Vagina (tissue), 2 donors: ENCODE measurements at places on chromosomes 6 and 20.

DNA sequence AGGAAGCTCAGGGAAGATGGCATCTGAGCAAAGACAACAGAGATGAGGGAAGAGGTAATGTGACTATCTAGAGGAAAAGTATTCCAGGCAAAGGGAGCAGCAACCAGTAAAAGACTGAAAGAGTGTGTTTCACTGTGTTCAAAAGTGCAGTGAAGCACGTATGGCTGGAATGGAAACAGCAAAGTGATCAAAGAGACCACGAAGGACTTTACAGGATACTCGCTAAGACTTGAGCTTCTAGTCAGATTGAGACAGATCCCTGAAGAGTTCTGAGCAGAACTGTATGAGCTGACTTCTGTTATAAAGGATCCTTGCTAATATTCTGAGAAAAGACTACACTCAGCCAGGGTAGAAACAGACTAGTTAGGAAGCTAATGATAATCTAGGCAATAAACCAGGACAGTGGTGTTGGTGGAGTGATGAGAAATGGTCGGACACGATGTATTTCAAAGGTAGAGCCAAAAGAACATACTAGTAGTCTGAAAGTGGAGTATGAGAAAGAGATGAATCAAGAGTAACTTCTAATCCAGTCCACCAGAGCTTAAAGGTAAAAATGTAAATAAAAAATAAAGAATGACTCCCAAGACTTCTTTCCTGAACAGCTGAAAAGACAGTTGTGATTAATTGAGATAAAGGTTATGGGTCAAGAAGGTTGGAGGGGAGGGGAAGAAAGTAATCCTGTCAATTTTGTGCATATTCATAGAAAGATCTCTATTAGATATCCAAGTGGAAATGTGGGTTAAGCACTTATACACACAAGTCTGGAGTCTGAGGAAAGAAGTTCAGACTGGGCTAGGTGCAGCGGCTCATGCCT is 14.2 kb downstream of the SEC63 start:
- no peak for DNase-seq

GRCh38 chr6:25472306-25472705 is 179.7 kb upstream of the SCGN start:
- DNase-seq: no peak

GRCh38 chr6:145600299-145600698 is 135.0 kb downstream of the EPM2A start:
- DNase-seq: no peak

- no peak for DNase-seq
These were observed 158.9 kb upstream of the GGTLC1 start for GRCh38 chr20:24147479-24147878.

GRCh38 chr6:167647306-167647705 is 179.4 kb upstream of the AFDN start:
- no peak for DNase-seq

GRCh38 chr20:52034581-52034980 is 157.0 kb downstream of the ZFP64 start:
- DNase-seq: no peak

GRCh38 chr6:18209539-18210197 is 54.4 kb downstream of the KDM1B start:
- no peak for DNase-seq

GRCh38 chr6:14750059-14750661 is 495.7 kb upstream of the JARID2 start:
- no peak for DNase-seq

- DNase-seq: no peak
These were observed 24.7 kb downstream of the TRAF3IP2 start for GRCh38 chr6:111580826-111581505.

DNA sequence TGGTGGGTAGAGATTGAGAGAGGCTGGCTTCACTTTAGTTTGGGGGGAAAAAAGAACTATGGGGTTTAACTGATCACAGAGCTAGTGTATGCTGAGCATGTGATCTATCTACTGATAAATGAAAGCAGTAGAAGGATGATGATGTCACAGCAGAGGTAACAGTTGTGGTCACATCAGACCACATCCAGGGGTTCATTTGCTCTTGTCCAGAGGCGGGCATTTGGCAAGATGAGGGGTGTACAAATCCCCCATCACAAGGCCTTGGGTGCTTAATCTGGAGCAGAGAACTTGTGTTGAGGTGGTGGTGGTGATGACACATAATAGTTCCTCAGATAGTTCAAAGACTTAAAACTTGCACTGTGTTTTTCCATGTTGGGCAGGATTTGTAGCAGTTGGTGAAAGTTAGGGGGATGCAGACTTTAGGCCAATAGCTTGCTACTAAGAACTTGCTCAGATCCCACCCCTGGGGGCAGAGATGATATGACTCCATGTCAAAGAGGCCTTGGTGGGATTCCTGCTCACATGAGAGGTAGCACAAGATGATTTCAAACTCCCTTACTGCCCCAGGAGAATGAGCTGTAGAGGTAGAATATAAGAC is 63.4 kb downstream of the PRDM1 start:
- DNase-seq: no peak

- DNase-seq: no peak
These were observed 56.8 kb downstream of the TFAP2C start for GRCh38 chr20:56685879-56686278.

DNA sequence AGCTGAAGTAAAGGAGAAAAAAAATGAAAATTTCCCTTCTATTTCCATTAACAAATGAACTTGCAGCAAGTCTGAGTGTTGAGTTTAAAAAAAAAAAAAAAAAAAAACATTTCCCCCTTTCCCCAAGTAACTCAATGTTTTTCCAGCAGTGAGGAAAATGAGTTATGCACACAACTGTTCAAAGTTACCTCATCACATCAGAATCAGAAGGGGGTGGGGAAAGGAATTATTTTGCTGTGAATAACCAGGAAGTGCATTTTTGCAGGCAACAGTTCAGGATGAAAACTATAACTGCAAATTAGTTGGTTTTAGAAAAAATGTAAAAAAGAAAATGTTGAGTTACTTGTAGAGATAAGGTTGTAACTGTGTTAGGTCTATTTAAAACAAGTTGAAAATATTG is 568.9 kb upstream of the CITED2 start:
- no peak for DNase-seq

- no peak for DNase-seq
These were observed 222.0 kb downstream of the KHDC1L start for GRCh38 chr6:73003302-73003701.

DNA sequence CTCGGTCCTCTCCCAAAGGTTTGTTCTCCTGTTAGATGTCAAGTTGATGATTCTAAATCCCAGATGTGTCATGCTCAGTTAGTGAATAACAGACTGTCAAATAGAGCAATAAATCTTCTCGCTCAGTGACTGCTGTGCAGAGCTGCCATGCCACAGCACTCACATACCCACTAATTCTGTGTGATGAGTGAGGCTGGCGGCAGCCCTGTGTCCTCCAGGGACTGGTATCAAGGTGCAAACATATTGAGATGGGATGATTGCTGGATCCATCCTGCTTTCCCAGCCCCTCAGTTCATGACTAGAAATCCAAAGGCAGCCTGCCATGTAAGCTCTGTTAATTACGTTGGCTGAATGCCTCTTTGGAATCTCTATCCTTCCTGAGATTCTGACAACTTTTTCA is 103.9 kb downstream of the OLIG3 start:
- no peak for DNase-seq

DNA sequence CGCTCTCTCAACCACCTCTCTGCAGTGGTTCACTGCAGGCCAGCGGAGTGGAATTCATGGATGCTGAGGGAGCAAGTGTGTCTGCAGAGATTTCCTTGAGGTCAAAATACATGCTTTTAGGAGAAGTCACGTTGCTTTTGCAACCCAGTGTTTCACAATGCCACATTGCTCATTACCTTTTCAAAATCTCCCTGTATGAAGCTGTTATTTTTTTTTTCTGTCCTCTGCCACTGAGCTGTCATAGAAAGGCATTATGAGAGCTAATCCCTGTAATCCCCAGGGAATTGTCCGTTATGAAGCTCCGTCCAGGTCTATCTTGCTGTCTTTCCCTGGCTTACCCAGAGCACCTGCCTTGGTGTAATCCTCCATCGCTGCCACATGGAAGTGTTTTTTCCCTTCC is 60.5 kb upstream of the SLC22A23 start:
- DNase-seq: no peak

GRCh38 chr6:89217299-89217910 is at the start of gene GABRR1:
GABRR1 (minus strand) TSS chr6:89217358; CDS start chr6:89217322, 36 bp downstream.
- DNase-seq: no peak

DNA sequence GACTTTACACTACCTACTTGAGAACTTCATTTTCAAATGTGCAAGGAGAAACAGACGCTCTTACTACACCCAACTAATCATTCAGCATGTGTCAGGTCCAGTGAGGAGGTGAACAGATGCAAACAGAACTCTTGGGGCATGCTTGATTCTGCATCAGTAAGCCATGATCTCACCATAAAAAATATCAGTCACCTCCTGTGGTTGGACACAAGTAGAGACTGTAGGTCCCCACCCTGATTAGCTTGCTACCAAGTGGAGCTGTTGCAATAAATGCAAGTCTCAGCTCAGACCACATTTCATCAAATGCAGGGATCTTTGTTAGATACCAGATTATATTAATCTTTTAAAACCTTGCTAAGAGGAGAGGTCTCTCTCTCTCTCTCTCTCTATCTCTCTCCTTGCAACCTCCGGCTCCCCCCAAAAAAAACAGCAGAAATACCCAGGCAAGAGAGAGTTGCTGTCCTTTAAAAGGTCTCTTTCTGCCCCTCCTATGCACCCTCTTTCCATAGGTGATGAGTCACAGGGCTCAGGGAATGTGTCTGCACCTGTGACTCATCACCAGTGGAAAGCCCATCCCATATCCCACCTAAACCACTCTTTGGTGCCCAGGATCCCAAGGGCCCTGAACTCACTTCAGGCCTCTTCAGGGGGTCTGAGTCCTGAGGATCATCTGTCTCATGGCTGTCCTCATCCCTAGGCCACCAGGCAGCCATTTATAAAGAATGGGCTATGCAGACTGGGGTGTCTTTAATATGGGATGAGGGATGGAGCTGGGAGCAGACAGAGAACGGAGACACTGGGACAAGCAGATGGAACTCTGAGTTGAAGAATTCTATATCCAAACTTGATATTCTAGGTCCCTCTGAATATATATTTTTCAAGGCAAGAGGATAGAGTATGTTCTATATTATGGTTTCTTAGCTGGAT is 154.5 kb downstream of the QRSL1 start:
- DNase-seq: no peak

- no peak for DNase-seq
These were observed 19.5 kb upstream of the NFATC2 start for GRCh38 chr20:51562027-51562331.

DNA sequence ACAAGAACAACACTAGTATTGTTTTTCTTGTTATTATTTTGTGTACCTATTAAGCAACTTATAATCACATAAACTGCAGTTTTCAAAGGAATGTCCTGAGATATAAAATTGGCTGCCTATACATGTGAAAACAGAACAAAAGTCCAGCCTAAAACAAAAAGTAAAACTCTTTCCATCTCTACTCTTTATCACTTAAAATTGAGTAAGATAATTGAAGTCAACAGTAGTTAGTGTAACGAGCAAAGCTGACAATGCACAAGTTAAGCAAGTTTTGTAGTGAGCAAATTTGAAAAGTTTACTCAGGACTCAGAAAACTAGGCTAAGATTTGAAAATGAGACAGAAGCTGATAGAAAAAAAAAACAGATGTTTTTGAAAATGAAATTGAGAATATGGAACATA is 941.4 kb upstream of the MAN1A1 start:
- DNase-seq: no peak

DNA sequence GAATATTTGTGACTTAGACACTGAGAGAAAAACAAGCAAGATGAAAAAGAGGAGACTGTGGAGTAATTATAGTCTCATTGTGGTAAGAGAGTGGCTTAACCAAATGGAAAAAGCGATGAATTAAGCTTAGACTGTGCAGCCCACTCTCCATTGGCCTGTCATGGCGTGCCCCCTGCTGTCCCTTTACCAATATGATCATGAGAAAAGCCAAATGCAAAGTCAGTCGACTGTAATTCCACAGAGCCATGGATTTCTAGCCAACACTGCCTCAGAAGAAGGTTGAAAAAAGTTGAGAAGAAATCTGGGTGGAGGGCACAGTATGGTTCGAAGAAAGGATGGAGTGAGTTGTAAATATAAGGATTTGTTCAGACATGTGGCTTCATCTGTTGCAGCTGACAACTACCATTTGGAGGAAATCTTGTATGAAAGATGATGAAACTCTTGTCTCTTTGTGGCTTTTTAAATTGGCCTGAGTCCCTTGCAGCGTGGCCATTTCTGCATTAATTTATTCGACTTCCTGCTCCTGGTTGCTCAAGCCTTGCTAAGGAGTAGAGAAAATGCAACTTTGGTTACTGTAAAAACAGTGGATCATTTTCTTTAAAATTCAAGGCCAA is 251.4 kb downstream of the DOK5 start:
- no peak for DNase-seq

DNA sequence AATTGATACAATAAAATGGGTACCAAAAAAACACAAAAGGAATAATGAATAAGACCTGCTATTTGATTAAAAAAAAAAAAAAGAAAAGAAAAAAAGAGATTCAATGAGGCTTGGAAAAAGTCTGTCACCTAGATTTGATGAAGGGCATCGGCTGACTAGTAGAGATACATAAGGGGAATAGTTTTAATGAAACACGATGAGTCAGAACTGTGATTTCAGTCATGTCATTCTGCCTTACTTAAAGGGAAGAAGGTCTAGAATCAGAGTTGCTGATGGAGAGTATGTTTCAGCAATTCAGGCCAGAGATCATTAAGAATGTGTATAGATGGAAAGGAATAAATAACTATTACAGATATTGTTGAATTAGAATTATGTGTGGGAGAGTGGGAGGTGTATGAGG is 565.9 kb upstream of the RNF217 start:
- no peak for DNase-seq

DNA sequence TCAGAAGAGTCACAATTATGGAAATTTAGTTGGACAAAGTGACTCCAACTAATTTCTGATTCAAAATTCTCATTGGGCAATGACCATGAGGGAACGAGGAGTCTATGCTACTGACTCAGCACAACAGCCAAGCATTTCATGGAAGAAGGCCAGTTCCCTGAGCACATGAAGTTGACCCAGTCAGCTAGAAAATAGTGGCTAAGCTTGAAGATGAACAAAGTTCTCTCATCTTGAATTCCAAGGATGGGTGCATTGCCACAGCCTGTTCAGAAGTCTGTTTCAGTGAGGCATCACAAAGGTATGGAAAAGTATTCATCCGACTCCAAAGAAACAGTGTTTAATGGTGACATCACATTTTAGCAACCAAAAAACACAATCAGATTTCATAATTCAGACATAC is 676.9 kb downstream of the HACE1 start:
- DNase-seq: no peak

- DNase-seq: no peak
These were observed 242.7 kb downstream of the SAMD5 start for GRCh38 chr6:147751232-147751631.

DNA sequence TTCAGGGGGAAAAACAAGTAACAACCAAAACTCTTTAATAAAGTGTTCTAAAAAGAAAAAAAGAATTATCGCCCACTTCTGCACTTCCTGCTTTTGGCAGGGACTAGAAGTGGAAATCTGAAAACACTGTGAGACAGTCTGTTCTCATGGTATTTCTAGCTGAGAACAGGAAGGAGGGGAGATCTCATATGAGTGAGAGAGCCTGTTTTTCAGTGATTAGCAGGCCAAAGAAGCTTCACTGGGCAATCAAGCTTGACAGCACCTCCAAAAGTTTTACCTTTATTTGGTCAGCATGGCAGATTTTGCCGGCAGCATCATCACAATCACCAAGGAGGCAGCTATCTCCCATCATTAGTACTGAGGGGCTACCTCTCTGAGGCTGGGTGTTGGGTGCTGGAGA is 79.5 kb upstream of the ATXN1 start:
- DNase-seq: no peak

- no peak for DNase-seq
These were observed 83.4 kb upstream of the BMP5 start for GRCh38 chr6:55958790-55959189.

- DNase-seq: no peak
These were observed 9.6 kb downstream of the ERGIC3 start for GRCh38 chr20:35551503-35551902.
